ENCODE measurements at places on chromosomes 13 and 19. TPM values are rescaled to one million over a fixed set of nuclear protein-coding genes. Genes with fewer than 3 reads are reported as not detected.

- H3K27me3 ChIP-seq: no peaks in the 10 kb centered on the region
- no peaks in the 10 kb centered on the region for H3K36me3 ChIP-seq
- no peak overlapping the region for H3K4me3 ChIP-seq
- no peak overlapping the region for H3K27ac ChIP-seq
- H3K4me1 ChIP-seq: no peaks in the 10 kb centered on the region
These were observed 140.0 kb downstream of the IRS2 start for GRCh38 chr13:109646423-109646822.

- no peaks in the 10 kb centered on the region for H3K27me3 ChIP-seq
- no peak overlapping the region for H3K4me3 ChIP-seq
- no peaks in the 10 kb centered on the region for H3K4me1 ChIP-seq
- H3K36me3 ChIP-seq: no peaks in the 10 kb centered on the region
These were observed 107.8 kb upstream of the ATXN8OS start for GRCh38 chr13:69999875-70000274.

DNA sequence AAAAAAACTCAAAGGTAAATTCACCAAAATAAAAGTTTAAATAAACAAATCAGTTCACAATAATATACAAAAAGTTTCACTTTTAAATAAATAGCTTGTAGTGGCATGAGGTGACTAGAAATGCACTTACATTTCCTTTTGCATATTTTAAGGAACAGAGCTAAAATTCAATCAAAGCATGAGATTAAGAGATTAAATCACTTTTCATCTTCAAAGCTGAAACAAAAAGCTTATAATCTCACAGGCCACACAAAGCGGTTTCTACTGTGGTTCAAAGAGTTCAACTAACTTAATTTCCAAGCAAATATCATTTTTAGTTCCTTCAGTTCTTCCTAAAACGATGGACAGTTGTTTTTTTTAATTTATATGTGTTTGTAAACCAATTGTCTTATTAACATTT lies 38.9 kb downstream of the TSC22D1 start:
- H3K4me1 ChIP-seq: no peaks in the 10 kb centered on the region
- no peak for DNase-seq
- no peak overlapping the region for H3K27ac ChIP-seq
- H3K36me3 ChIP-seq: peaks cover 4% of the 10 kb centered on the region

DNA sequence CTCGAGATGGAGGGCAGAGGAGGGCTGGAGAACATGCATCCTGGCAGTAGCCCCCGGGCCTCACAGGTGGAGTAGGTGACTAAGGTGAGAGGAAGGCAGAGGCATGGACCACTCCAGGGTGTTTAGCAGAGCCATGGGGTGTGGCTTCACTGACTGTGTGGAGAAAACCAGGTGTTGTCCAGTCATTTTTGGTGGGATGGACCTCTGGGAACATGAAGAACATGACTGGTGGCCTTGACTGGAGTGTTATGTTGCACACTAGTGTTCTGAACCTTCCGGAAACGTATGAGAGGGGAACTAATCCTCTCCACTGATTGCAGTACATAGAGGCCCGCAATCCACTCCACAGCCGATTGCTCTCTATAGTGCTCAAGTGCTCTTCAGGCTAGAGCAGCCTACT lies 16.9 kb downstream of the MED26 start:
- H3K4me3 ChIP-seq: no peak overlapping the region
- no peaks in the 10 kb centered on the region for H3K27me3 ChIP-seq
- H3K4me1 ChIP-seq: peaks cover 3% of the 10 kb centered on the region
- H3K36me3 ChIP-seq: peaks cover 4% of the 10 kb centered on the region
- H3K27ac ChIP-seq: peak overlapping the region; percentile 67

DNA sequence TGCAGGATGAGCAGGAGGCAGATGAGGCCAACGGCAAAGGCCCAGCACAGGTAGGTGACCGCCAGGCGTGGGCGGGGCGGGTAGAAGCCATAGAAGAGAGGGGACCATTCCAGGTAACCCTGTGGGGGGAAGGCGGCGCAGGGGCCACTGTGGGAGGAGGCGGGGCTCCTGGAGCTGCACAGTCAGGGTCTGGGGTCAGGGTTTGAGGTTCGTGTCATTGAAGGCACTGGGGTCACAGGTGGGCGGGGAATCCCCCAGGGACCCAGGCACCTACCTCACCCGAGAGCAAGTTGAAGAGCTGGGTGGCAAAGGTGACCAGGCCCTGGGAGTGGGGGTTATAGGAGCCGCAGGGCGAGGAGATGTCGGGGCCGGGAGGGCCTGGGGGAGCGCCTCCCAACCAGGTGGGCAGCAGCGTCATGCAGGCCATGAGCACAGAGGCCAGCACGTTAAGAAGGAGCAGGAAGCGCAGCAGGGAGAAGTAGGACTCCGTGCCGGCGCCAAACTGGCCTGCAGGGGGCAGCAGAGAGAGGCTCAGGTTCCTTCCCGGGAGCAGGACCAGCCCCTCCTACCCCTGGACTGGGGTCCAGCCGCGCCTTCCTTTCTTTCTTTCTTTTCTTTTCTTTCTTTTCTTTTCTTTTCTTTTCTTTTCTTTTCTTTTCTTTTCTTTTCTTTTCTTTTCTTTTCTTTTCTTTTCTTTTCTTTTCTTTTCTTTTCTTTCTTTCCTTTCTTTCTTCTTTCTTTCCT lies 4.6 kb downstream of the TMC4 start:
- no peak overlapping the region for H3K4me3 ChIP-seq
- H3K27ac ChIP-seq: no peak overlapping the region
- no peaks in the 10 kb centered on the region for H3K27me3 ChIP-seq
- peaks cover 5% of the 10 kb centered on the region for H3K4me1 ChIP-seq
- DNase-seq: peak; percentile 89
- no peaks in the 10 kb centered on the region for H3K36me3 ChIP-seq

DNA sequence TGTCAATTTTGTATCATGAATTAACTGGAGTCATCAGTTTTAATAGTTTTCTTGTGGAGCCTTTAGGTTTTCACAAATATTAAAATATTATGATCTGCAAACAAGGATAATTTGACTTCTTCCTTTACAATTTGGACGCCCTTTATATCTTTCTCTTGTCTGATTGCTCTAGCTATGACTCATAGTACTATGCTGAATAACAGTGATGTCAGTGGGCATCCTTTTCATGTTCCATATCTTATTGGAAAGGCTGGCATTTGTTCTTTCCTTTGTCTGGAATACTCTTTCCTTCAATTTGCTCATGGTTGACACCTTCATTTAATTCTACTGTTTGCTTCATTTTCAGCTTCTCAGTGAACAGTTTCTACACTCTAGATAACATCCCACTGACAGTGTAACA lies 1129.3 kb downstream of the SLITRK5 start:
- H3K4me3 ChIP-seq: no peak overlapping the region
- no peak overlapping the region for H3K27ac ChIP-seq

DNA sequence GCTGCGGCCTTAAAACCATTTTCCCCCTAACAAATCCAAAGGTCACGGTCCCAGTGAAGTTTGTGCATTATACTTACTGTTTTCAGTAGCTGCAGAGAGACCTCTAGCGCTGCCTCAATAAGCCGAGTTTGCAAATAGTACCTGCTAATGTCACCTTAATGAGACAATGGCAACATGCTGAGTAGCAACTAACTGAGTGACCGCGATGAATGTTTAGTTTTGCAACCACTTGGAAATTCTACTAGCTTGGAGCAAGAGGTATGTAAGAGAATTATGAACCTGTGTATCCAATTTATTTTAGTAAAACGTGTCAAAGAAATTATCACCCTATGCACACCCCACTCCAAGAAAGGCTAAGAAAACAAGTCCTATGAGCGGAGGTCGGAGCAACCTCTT lies 1.2 kb downstream of the KPNA3 start:
- peaks cover 2% of the 10 kb centered on the region for H3K36me3 ChIP-seq
- peak; percentile 61 for DNase-seq
- peak overlapping the region; percentile 87 for H3K4me3 ChIP-seq
- H3K4me1 ChIP-seq: peaks cover 24% of the 10 kb centered on the region
- peak overlapping the region; percentile 99 for H3K27ac ChIP-seq

DNA sequence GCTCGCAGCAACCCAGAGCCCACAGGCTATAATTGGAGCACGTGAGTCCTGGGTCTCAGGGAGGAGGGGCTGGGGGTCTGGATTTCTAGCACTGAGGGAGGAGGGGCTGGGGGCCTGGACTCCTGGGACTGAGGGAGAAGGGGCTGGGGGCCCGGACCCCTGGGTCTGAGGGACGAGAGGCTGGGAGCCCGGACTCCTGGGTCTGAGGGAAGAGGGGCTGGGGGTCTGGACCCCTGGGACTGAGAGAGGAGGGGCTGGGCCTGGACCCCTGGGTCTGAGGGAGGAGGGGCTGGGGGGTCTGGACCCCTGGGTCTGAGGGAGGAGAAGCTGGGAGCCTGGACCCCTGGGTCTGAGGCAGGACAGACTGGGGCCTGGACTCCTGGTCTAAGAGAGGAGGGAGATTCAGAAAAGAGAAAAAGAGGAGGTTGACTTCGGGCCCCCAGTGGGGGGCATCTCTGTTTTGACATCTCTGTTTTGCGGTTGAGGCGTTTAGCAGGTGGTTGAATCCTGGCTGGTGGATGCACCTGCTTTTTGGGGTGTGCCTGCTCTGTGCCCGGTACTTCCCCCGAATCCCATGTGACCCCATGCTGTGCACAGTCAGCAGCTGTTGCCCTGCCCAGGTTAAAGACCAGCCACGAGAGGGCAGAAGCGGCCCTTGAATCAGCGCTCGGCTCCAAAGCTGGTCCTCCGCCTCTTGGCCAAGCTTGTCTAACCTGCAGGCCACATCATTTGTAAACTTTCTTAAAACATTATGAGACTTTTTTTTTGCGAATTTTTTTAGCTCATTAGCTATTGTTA lies 10.5 kb downstream of the PVR start:
- H3K36me3 ChIP-seq: peaks cover 36% of the 10 kb centered on the region
- H3K4me3 ChIP-seq: no peak overlapping the region
- no peaks in the 10 kb centered on the region for H3K27me3 ChIP-seq
- peak; percentile 53 for DNase-seq
- no peak overlapping the region for H3K27ac ChIP-seq
- H3K4me1 ChIP-seq: no peaks in the 10 kb centered on the region

DNA sequence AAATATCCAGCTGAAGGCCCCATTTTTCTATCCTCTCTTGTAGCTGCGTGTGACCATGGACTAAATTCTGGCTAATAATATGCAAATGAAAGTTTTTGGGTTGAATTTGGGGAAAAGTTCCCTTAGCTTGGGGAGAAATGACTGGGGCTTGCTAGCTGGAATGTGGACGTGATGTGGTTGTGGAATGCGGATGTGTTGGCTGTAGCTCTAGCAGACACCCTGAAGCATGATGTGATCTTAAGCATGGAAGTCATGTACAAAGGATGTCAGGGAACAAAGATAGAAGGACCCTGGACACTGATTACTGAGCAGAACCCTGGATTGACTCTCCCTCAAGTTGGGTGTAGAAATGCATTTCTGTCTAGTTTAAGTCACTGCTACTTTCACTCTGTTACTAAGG lies 25.4 kb upstream of the SCEL start:
- H3K36me3 ChIP-seq: no peaks in the 10 kb centered on the region
- H3K27ac ChIP-seq: no peak overlapping the region

DNA sequence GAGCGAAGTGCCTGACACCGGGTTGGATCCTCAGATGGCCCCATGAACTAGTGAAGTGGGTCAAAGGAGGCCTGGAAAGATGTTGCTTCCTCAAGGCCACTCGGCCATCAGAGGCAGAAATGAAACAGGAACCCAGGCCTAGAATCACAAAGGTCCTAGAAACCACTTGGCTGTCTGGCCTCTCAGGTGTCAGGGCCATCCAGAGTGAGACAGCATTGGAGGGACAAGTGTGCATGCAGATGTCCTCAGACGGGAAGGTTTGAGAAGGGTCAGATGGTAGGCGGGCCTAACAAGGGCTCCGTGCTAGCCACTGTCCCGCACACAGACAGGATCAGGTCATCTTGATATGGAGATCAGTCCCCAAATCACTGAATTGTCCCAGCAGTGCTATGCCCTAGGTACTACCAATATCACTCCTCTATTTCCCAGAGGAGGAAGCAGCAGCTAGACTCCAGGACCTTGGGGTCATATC lies 14.3 kb downstream of the CCDC97 start:
- H3K36me3 ChIP-seq: no peaks in the 10 kb centered on the region
- no peaks in the 10 kb centered on the region for H3K27me3 ChIP-seq
- H3K27ac ChIP-seq: peak overlapping the region; percentile 41
- DNase-seq: no peak
- peaks cover 38% of the 10 kb centered on the region for H3K4me1 ChIP-seq

ZNF480 gene
- total RNA-seq: 8.3 TPM

POGLUT2 gene
- total RNA-seq: 13.9 TPM

MBD3 gene
- 48.1 TPM for total RNA-seq
